ENCODE measurements at places on chromosomes 7 and 10.
A peak's percentile ranks its signal among the peaks of the same experiment; 100 is the strongest.

DNA sequence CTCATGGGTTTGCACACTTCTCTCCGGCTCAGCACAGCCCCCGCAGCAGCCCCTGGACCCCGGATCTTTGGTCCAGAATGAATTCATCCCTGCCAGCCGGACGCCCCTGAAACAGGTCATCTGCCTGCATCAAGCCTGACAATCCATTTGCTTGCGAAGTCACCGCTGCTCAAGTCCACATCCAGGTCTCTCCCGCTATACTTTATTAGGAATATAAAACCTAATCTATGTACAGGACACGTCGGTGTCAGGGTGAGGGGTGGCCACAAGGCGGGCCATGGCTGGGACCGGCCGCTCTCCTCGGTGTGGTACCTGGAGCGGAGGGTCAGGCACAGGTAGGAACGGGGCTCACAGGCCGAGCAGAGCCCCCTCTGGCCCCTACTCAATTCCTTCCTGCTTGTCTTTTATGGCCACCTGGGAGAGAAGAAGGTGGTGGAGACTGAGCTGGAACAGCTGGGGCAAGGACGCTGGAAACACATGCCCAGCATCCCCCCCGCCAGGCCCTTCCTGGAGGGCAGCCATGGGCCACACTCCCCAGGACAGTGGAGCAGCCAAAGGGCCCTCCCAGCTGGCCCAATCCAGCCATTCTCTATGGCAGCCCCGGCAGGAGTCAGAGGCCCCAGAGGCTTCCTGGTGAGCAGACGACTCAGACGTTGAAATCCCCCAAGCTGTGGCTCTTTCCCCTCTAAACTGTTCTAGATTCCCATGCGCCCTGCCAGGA, 5.3 kb downstream of the POLR2J start:
- DNase-seq = no peak

DNA sequence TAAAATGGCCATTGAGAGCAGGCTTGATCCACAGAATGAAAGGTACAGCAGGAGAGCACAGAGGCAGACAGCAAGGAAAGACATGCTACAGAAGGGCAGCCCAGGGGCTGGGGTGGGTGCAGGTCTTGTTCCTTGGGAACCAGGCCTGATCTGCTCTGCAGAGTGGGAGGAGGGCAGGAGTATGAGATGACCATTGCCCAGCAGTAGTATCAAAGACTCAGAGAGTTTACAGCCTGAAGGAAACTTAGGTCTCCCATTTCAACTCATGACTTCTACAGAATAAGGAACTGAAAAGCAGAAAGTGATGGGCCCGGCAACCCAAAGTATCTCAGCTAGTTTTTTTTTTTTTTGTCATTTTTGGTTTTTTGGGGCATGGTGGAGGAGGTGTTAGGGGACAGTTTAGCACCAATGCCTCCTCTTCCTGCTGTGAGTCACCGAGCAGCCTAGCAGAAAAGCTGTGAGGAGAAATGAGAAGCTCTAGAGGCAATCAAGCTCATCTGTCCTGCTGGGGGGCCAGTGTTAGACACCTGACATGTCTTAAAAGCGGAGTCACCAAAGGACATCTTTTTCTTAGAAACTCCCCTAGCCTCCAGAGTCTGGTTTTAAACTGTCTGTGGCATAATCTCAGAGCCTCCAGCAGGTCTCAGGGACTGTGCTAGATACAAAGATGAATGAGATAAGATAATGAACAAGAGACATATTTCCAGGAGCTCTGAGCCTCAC, 34.3 kb upstream of the HERPUD2 start:
- DNase-seq = no peak

DNA sequence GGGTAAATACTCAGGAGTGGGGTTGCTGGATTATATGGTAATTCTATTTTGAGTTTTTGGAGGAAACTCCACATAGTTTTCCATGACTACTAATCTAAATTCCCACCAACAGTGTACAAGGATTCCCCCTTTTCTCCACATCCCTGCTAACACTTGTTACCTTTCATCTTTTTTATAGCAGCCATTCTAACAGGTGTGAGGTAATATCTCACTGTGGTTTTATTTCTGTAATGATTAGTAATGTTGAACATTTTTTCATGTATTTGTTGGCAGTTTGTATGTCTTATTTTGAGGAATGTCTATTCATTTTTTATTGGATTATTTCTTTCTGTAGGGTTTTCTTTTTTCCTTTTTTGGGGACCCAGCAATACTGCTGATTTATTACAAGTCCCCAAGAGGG, 14.9 kb downstream of the TAF3 start:
- no peak for DNase-seq

GRCh38 chr10:92122941-92123450, 167.9 kb downstream of the CPEB3 start:
- DNase-seq = no peak

- DNase-seq = no peak
These were observed 148.8 kb downstream of the LRRC4 start for GRCh38 chr7:127882313-127882920.

- no peak for DNase-seq
These were observed 199.3 kb downstream of the PLXNA4 start for GRCh38 chr7:132377015-132377414.

DNA sequence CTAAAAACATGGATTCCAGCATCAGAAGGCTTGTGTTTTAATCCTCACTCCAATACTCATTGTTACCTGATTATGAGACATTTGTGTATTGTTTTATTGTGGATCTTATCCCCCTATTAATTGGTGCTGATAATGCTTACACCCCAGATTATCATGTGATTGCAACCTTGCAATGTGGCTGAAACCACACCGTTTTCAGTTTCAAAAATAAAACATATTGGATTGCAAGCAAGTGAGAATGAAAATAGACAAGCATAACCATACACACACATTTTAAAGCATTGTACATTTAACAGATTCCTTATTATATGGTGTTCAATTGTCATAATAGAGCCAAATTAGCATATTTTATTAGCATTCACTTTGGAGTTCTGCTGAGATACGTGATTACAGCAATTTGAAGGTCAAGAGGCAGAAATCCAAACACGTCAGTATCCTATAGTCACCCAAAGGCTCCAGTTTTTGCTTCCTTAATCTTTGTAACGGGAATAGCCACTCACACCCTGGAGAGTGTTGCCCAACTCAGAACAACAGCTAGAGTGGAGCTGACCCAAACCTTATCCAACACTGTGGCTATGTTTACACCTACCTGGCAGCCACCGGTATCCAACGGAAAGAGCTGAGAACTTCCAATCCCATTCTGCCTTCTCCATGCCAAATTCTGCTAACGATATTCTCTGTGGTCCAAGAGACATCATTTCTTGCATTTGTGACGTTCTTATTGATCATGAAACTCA, 317.1 kb upstream of the KLF6 start:
- no peak for DNase-seq

DNA sequence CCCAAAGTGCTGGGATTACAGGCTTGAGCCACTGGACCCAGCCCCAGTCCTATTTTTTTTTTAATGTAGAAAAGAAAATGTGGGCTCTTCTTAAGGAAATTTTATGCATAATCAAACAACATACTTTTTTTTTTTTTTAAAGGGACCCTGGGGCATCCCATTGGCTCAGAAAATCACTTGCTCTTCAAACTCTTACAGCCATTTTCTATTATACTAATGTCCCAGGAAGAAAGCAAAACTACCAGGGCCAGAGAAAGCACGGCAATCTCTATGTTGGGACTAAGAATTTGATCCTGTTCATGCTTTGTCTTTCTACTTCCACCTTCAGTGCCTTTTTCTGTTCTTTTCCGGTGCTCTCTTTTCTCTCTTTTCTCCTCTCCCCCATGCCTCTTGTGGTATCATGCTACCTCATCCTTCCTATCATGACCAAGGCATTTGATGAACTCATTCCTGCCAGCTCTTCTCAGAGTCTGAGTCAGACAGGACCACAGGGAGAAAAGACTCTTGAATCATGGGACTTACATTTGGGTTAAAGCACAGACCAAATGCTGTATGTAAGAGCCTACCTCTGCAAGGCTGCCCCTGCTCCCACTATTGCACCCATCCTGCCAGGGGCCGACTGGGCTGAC, 76.4 kb upstream of the CCNY start:
- DNase-seq = no peak

DNA sequence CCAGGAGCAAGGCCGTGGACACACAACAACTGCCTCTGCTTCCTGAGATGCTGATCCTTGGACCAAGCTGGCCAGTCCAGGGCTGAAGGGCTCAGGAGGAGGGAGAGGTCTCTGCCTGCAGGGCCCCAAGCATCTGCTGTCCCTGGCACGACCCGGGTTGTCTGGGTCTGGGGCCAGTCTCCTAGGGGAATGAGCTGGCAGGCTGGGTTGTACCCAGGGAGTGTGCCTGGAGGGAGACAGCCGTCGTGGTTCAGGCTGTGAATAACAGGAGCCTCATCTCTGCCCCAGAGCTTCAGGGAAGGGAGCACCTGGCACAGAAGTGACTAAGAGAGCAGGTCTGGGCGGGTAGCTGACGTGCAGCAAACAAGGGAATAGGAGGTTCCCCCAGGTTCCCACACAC, 17.9 kb upstream of the SERPINE1 start:
- no peak for DNase-seq

DNA sequence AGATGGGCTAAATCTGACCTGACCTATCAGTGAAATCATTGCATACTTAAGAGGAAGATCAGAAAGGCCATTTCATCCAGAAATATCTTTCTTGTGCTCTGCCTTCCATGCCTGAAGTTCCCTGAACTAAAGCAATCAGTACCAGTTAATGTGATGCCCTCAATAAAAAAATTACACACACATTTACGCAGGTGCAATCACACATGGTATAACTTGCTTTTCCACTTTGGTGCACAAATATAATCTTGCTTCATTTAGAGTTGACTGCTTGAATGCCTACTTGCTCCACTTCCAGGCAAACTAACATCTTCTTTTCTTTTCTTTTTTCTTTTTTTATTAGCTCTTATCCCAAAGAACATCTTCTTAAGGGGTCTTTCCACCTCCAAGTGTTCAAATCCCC, 58.3 kb upstream of the KIF5B start:
- DNase-seq = no peak

GRCh38 chr7:112283382-112283910, 77.0 kb downstream of the ZNF277 start:
- no peak for DNase-seq

GRCh38 chr7:76220185-76221057, 18.7 kb downstream of the SRRM3 start:
- DNase-seq = no peak

DNA sequence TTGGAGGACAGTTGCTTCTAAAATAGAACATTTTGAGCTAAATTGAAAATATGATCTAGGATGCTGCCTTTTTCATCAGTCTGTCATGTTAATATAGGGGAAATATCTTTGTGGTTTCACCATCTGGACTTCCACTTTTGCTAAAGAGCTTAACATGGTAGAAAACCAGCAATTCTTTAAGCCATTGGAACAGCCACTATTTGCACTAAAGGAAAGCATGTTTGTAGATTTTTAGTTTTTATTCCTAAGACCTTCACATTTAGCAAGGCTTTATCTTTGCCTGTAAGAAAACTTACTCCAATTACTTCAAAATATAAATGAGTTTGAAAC, 291.0 kb downstream of the RNLS start:
- DNase-seq = no peak

DNA sequence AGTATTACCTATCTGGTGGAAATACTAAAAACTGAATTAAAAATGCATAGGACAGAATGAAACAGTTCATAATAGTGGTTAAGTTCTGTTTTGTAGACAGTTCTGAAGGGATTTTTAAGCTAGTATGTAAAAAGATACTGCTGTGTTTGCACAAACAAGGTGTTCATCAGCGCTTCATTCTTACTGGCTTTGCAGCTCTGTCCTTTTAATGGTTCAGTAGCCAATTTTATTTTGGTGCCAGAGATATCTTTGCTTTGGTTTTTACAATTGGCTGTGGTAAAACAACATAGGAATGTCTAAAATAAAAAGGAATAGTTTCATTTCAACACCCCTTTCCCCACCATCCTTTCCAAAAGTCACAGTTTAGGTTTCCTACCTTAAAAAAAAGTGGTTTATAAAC, 33.0 kb downstream of the STAM start:
- no peak for DNase-seq

DNA sequence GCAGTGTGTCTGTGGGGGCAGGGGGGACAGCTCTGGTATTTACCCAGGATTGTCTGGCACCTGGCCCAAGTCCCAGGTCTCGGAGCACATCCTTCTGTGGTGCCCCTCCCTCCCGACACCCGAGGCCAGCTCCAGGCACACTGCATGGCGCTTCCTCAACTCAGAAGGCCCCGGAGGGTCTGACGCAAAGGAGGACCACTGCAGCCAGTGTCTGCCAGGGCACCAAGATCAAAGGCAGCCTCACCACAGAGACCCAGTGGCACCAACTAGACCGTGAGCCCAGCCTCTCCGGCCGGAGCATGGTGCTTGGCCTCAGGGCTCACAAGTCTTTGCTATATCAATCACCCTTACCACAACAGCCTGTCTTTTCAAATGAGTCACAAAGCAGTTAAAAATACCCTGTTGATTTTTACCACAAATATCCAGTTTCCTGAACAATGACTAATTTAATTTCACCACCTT, 99.3 kb upstream of the DDC start:
- no peak for DNase-seq

GRCh38 chr10:71614946-71615345, 104.6 kb downstream of the C10orf105 start:
- DNase-seq = no peak

GRCh38 chr7:28179120-28180030, 1.2 kb downstream of the JAZF1 start:
- DNase-seq = peak; percentile 5

GRCh38 chr7:138854115-138854645, 56.2 kb upstream of the ATP6V0A4 start:
- DNase-seq = no peak

Measured in esophagus squamous epithelium (tissue), 5 donors.